Adrenal gland (tissue), 19 donors: ENCODE measurements at places on chromosomes 5 and 9. TPM values are rescaled to one million over a fixed set of nuclear protein-coding genes. Genes with fewer than 3 reads are reported as not detected.

GRCh38 chr5:92390657-92391056, 1007.5 kb upstream of the ARRDC3 start:
- H3K36me3 ChIP-seq: no peaks in the 10 kb centered on the region
- no peak for DNase-seq
- H3K27me3 ChIP-seq: no peaks in the 10 kb centered on the region
- H3K4me1 ChIP-seq: no peaks in the 10 kb centered on the region
- H3K4me3 ChIP-seq: no peak overlapping the region
- H3K27ac ChIP-seq: no peak overlapping the region

GRCh38 chr9:7910426-7911020, 110.9 kb upstream of the DMAC1 start:
- no peak overlapping the region for H3K27ac ChIP-seq
- no peaks in the 10 kb centered on the region for H3K27me3 ChIP-seq
- H3K4me1 ChIP-seq: no peaks in the 10 kb centered on the region
- no peaks in the 10 kb centered on the region for H3K36me3 ChIP-seq
- DNase-seq: no peak

DNA sequence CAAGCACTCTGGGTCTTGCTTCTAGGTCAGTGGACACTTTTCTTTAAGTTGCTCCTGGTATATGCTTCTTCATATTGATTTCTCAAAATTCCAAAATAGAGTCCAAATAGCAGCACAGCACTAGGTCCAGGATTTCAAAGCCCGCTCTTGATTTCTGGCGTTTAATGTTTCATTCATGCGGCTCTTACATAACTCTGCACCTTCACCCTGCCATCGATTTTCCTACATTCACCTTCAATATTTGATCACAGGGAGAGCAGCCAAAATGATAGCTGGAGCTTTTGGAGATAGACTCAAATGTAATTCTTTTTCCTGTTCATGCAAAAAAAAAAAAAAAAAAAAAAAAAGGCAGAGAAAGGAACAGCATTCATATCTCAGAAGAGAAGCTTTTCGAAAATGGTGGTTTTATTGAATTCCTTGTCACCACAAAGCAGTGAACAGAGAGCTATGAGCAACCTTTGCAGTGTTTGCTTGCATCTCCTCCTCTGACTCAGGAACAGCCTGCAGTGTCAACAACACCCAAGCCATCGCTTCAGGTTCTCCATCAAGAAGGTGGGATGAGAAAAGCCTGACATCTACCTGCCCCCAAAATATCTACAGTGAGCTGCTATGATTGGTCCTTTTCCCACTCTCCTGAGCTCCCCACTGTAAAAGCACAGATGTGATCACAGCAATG, 97.8 kb downstream of the MED10 start:
- H3K4me3 ChIP-seq: no peak overlapping the region
- no peak overlapping the region for H3K27ac ChIP-seq
- H3K36me3 ChIP-seq: no peaks in the 10 kb centered on the region
- H3K4me1 ChIP-seq: no peaks in the 10 kb centered on the region
- H3K27me3 ChIP-seq: no peaks in the 10 kb centered on the region
- no peak for DNase-seq

DNA sequence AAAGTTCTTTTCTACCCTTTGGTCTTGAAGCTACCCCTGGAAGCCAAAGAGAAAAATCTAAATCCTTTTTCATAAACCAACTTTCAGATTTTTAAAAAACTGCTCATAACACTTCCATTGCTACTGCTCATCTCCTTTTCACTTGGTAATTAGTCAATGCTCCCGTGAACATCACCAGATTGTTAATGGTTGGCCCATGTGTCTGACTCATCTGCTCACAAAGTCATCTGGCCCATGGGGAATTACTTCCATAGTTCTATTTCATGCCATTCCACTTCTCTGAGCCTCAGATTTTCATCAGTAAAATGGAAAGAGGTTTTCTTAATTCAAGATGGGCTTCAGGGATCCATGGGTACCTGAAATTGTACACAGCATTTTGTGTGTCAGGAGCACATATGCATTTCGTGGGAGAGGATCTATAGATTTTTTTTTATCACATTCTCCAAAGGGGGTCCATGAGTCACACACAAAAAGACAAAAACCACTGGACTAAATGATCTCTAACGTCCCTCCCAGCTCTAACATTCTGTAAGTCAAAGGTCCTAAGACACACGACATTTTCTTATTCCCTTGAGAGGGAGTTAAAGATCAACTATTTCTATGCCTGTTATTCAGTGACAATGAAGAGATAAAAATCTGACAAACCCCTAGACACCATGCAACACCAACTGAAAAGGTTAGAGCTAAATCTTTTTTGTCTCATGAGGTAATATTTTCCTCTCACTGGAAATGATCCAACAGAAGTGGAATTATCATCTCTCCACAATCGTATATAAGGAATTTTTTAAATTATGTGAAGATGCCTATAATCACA, 75.4 kb downstream of the TEX10 start:
- no peak overlapping the region for H3K4me3 ChIP-seq
- peaks cover 5% of the 10 kb centered on the region for H3K4me1 ChIP-seq
- no peaks in the 10 kb centered on the region for H3K27me3 ChIP-seq
- no peak overlapping the region for H3K27ac ChIP-seq
- peaks cover 4% of the 10 kb centered on the region for H3K36me3 ChIP-seq
- no peak for DNase-seq

GRCh38 chr5:141978389-141978788, 9.5 kb downstream of the RNF14 start:
- no peak overlapping the region for H3K27ac ChIP-seq
- H3K27me3 ChIP-seq: no peaks in the 10 kb centered on the region

GRCh38 chr5:155728857-155729683, 597.9 kb upstream of the SGCD start:
- no peak for DNase-seq
- H3K27ac ChIP-seq: no peak overlapping the region
- H3K4me1 ChIP-seq: no peaks in the 10 kb centered on the region
- peaks cover 28% of the 10 kb centered on the region for H3K27me3 ChIP-seq
- no peak overlapping the region for H3K4me3 ChIP-seq

DNA sequence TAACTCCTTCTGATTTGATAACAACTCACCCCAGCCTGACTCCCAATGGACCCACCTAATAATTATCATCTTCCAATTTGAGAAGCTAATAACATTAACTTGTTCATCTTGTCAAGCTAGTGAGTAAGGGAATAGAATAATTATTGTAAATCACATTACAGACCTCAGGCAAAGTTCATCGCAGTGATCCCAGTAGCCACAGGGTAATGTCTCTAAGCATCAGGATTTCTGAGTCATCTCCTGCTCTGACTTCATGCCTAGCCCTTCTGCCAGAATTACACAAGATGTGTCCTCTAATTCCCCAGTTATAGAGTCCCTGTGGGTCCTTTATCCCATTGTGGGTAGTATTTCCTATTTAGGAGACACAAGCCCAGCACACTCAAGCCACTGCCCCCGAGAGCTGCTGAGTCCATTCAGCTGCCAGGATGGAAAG, 365.7 kb downstream of the DEPDC1B start:
- no peaks in the 10 kb centered on the region for H3K36me3 ChIP-seq
- DNase-seq: no peak
- H3K27me3 ChIP-seq: no peaks in the 10 kb centered on the region
- H3K4me1 ChIP-seq: no peaks in the 10 kb centered on the region
- H3K27ac ChIP-seq: no peak overlapping the region
- no peak overlapping the region for H3K4me3 ChIP-seq

- no peaks in the 10 kb centered on the region for H3K36me3 ChIP-seq
- no peak overlapping the region for H3K27ac ChIP-seq
- DNase-seq: no peak
- H3K4me3 ChIP-seq: no peak overlapping the region
- no peaks in the 10 kb centered on the region for H3K4me1 ChIP-seq
- peaks cover 3% of the 10 kb centered on the region for H3K27me3 ChIP-seq
Measured at GRCh38 chr9:84393266-84393950, 52.9 kb upstream of the SLC28A3 start.

- no peaks in the 10 kb centered on the region for H3K36me3 ChIP-seq
- no peak for DNase-seq
- H3K4me3 ChIP-seq: no peak overlapping the region
- H3K4me1 ChIP-seq: no peaks in the 10 kb centered on the region
- H3K27ac ChIP-seq: no peak overlapping the region
- H3K27me3 ChIP-seq: no peaks in the 10 kb centered on the region
Measured at GRCh38 chr5:27814983-27815382, 776.6 kb upstream of the CDH9 start.

GRCh38 chr9:96108691-96109380, 193.1 kb downstream of the HSD17B3 start:
- no peak for DNase-seq
- no peaks in the 10 kb centered on the region for H3K27me3 ChIP-seq
- H3K4me1 ChIP-seq: no peaks in the 10 kb centered on the region
- no peaks in the 10 kb centered on the region for H3K36me3 ChIP-seq

DNA sequence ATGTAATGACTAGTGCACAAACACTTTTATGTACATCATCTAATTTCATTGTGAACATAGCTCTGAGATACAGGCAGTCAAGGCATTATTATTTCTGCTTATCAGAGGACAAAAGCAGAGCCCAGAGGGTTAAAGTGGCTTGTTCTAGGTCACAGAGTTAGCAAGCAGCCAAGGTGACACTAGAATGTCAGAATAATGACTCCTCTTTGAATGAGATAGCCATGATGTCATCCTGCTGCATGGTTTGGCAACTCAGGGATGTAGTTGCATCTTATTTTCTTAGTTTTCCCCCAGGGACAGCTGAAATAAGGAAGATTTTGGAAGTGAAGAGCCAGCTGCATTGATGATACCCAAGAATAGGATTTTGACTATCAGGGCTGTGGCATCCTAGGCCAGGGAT, 54.4 kb downstream of the KCNV2 start:
- peaks cover 7% of the 10 kb centered on the region for H3K4me1 ChIP-seq
- no peaks in the 10 kb centered on the region for H3K36me3 ChIP-seq
- no peaks in the 10 kb centered on the region for H3K27me3 ChIP-seq
- DNase-seq: peak; percentile 20
- H3K27ac ChIP-seq: no peak overlapping the region

DNA sequence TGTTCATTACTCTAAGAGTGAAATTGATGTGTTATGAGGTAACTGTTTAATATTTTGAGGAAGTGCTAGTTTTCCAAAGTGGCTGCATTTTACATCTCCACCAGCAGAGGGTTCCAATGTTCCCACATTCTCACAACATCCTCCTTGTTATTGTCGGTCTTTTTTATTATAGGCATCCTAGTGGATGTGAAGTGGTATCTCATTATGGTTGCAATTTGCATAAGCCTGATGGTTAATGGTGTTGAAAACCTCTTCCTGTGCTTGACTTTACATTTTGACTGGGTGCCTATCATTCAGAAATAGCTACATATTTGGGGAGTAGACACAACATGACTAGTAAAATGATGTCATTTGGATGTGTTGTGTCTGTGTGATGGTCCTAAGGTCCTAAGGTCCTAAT, 143.6 kb downstream of the MRPS30 start:
- no peak overlapping the region for H3K4me3 ChIP-seq
- no peaks in the 10 kb centered on the region for H3K36me3 ChIP-seq
- peak; percentile 7 for DNase-seq
- no peak overlapping the region for H3K27ac ChIP-seq
- H3K27me3 ChIP-seq: no peaks in the 10 kb centered on the region

DNA sequence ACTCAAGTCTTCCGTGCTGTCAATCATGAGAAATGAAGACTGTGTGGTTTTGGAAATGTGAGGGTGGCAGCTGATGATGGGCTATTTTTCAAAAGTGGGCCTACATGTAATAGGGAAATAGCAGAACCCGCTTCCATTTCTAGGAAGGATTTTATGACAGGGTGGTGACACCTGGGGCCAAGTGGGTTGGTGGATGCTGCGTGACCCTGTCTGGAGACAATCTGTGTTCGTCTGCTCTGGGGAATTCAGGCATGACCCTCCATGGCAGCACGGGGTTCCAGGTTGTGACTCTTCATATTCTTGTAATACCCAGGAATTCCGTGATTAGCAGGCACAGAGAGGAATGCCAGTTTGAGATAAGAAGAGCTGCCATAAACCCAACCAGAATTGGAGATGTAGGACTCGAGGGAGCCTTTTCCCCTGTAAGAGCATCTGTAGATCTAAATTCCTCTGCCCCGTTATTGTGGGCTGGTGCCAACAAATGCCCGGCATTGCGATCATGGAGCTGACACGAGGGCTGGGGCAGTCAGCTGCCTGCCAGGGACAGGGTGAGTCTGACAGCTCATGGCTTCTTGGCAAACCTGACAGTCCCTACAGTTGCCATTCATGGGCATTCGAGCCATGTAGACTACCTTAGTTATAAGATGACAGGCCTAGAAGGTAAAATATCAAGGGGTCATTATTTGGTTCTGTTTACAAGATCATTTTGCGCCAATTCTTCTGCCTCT, 279.7 kb downstream of the GADD45G start:
- no peak overlapping the region for H3K27ac ChIP-seq
- no peak overlapping the region for H3K4me3 ChIP-seq
- H3K4me1 ChIP-seq: no peaks in the 10 kb centered on the region
- H3K27me3 ChIP-seq: no peaks in the 10 kb centered on the region
- DNase-seq: no peak

GRCh38 chr9:81370650-81371049, 318.7 kb downstream of the TLE1 start:
- no peaks in the 10 kb centered on the region for H3K27me3 ChIP-seq
- H3K36me3 ChIP-seq: no peaks in the 10 kb centered on the region
- no peaks in the 10 kb centered on the region for H3K4me1 ChIP-seq
- H3K4me3 ChIP-seq: no peak overlapping the region
- DNase-seq: no peak

- no peaks in the 10 kb centered on the region for H3K4me1 ChIP-seq
- DNase-seq: no peak
- no peaks in the 10 kb centered on the region for H3K27me3 ChIP-seq
- no peak overlapping the region for H3K4me3 ChIP-seq
- no peak overlapping the region for H3K27ac ChIP-seq
Measured at GRCh38 chr9:106038266-106039001, 344.1 kb downstream of the TMEM38B start.

GRCh38 chr5:166430491-166431319, 1860.7 kb upstream of the WWC1 start:
- H3K27ac ChIP-seq: no peak overlapping the region
- H3K27me3 ChIP-seq: no peaks in the 10 kb centered on the region
- DNase-seq: no peak
- H3K36me3 ChIP-seq: no peaks in the 10 kb centered on the region

GRCh38 chr5:155943516-155944407, 383.2 kb upstream of the SGCD start:
- peak; percentile 68 for DNase-seq
- no peaks in the 10 kb centered on the region for H3K27me3 ChIP-seq
- H3K27ac ChIP-seq: no peak overlapping the region
- H3K4me1 ChIP-seq: no peaks in the 10 kb centered on the region

DNA sequence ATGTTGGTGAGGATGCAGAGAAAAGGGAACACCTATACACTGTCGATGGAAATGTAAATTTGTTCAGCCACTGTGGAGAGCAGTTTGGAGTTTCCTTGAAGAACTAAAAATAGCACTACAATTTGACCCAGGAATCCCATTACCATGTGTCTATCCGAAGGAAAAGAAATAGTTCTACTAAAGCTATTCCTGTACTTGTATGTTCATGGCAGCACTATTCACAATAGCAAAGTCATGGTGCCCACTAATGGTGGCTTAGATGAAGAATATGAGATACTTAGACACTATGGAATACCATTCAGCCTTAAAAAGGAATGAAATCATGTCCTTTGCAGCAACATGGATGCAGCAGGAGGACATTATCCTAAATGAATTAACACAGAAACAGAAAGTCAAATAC, 50.2 kb upstream of the CAST start:
- no peaks in the 10 kb centered on the region for H3K27me3 ChIP-seq
- H3K4me3 ChIP-seq: no peak overlapping the region
- DNase-seq: no peak
- H3K4me1 ChIP-seq: no peaks in the 10 kb centered on the region

ROPN1L gene
- 0.42 TPM for total RNA-seq

SOX30 gene
- not detected for total RNA-seq

MARCOL gene
- total RNA-seq: not detected

TEX48 gene
- not detected for total RNA-seq

FAM151B gene
- 4.6 TPM for total RNA-seq

NIPBL gene
- total RNA-seq: 52.2 TPM

ITK gene
- 0.95 TPM for total RNA-seq

CYLC2 gene
- not detected for total RNA-seq

FOXI1 gene
- total RNA-seq: not detected
